ENCODE measurements at places on chromosomes 11 and 22. TPM values are rescaled to one million over a fixed set of nuclear protein-coding genes. Genes with fewer than 3 reads are reported as not detected.

Gene DDX10
- polyA plus RNA-seq = 21.1 TPM

Gene SYNGR1
- 9.5 TPM for polyA plus RNA-seq

Gene MRPL40
- 42.4 TPM for polyA plus RNA-seq

Gene ADAMTS8
- polyA plus RNA-seq = 0.48 TPM

Gene AGBL2
- 2.0 TPM for polyA plus RNA-seq

Gene SYTL2
- polyA plus RNA-seq = 3.1 TPM

Gene SPI1
- polyA plus RNA-seq = 91.8 TPM

Gene ADM2
- 0.74 TPM for polyA plus RNA-seq
